GM12864 (cell line): ENCODE measurements at places on chromosomes 7 and 10.

DNA sequence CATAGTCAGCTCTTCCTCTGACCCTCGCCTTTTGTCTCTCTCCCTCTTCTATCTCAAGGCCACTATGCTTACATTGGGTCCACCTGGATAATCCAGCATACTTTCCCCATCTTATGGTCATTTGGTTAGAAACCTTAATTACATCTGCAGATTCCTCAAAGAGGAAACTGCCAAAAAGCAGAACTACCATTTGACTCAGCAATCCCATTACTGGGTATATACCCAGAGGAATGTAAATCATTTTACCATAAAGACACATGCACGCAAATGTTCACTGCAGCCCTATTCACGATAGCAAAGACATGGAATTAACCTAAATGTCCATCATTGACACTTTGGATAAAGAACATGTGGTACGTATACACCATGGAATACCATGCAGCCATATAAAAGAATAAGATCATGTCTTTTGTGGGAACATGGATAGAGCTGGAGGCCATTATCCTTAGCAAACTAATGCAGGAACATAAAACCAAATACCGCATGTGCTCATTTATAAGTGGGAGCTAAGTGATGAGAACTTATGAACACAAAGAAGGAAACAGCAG lies 114.8 kb upstream of the NPY start:
- DNase-seq: no peak

DNA sequence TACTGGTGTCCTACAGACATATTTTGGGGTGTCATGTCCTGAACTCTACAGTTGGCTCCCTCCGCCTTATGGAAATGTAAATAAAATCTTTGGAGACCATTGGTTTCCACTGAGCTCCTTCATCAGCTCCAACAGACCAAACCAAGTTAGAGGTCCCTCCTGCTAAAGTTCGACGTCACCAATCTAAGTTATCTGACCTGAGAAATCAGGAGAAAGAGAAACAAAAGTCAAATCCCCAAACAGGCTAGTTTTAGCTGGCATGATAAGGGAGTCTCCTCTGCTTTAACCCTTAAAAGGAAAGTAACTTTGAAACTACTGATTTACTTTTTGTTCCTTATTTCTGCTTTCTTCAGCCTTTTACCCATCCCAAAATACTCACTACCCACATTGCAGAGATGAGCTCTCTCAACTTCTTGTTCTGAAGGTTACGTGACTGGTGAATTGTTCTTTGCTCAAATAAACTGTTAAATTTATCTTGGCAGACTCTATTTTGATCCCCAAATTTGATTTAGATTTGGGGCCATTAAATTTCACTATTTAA lies 39.9 kb downstream of the AVL9 start:
- no peak for DNase-seq

GRCh38 chr10:33031171-33031570 lies 73.1 kb upstream of the ITGB1 start:
- DNase-seq: no peak

- DNase-seq: no peak
Observed at GRCh38 chr7:149422914-149423301, 38.0 kb downstream of the ZNF777 start.

GRCh38 chr10:60808036-60808435 lies 29.8 kb downstream of the CDK1 start:
- no peak for DNase-seq

DNA sequence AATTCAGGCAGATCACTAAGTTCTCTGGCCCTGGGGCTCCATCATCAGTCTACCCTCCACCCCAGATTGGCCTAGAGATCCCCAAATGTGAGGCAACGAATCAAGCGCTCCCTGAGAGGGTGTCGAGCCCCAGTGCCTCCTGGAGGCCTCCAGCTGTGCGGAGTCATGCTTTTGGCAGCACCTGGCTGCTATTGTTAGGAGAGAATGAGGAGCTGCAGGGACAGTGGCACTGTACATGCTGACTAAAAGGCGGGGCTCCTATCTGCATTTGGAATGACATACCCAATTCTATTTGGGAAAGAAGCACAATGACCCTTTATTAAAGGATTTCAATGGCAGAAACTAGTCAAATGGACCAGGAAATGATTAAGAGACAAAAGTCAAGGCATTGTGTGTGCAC lies 161.8 kb downstream of the DPY19L1 start:
- DNase-seq: no peak

- no peak for DNase-seq
Observed at GRCh38 chr10:98272245-98272644, 4.3 kb upstream of the LOXL4 start.

- DNase-seq: no peak
Observed at GRCh38 chr10:114723991-114724715, 66.1 kb upstream of the ABLIM1 start.

DNA sequence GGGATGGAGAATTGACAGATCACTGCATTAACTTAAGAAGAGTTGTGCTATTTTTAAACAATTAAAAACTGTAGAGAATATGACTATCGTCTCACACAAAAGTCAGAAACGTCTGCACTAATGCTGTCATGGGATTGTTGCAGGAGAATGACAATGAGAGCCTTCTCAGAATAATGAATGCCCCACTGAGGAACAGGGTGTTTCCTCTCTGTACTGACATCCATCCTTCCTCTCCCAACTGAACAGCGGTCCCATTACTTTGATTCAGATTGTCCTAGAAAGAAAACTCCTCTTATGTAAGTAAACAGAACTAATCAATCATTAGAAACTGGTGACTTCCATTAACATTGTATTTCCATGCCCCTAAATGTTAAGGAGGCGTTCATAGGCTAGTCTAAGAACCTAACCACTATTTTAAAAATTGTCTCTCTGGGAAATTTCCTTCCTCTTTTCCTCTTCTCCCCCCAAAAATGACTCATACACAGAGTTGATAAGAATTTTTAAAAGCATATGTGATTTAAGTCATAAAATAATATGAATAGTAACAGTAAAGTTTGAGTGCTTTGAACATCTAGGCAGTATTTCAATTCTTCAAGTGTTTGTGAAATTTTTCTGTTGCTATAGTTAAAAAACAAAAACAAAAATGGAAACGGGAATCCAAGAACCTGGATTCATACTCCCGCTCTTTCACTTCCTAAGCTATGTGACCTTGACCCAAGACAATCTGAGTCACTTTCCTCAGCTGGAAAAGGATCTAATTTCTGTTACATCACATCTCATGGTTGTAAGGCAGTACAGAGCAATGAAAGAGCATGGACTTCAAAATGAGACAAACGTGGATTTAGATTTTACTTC lies 12.7 kb upstream of the MACC1 start:
- no peak for DNase-seq

GRCh38 chr7:96349572-96349971 lies 27.7 kb upstream of the SLC25A13 start:
- no peak for DNase-seq

- DNase-seq: no peak
Observed at GRCh38 chr10:110150046-110150445, 57.4 kb upstream of the MXI1 start.

- no peak for DNase-seq
Observed at GRCh38 chr7:106936236-106936635, 71.2 kb downstream of the PIK3CG start.

GRCh38 chr10:58081353-58081752 lies 186.3 kb downstream of the IPMK start:
- no peak for DNase-seq

- no peak for DNase-seq
Observed at GRCh38 chr7:55258631-55259030, 106.5 kb upstream of the LANCL2 start.

DNA sequence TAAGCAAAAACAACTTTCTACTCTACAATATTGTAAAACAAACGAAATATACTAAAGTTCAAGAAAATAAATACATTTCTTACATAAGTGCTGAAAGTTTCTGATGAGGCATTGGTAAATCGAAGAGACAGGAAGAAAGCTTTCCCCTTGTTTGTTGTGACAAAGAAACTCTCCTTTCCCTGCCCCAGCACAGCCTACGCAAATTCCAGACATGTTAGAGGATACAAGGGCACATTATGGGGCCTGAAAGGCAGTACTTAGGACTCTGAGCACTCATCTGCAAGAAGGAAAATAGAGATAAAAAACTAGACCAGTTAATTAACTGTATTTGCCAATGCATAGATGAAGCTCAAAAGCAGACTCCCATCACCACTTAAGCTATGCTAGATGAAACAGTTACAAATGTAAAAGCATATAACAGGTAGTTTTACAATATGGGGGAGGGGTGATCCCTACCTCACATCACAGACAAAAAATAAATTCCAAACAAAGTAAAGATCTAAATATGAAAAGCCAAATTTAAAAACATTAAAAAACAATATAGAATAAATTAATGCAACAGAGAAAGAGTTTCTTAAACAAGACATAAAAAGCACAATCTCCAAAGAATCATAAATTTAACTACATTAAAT lies 21.8 kb downstream of the ARHGAP19 start:
- no peak for DNase-seq

DNA sequence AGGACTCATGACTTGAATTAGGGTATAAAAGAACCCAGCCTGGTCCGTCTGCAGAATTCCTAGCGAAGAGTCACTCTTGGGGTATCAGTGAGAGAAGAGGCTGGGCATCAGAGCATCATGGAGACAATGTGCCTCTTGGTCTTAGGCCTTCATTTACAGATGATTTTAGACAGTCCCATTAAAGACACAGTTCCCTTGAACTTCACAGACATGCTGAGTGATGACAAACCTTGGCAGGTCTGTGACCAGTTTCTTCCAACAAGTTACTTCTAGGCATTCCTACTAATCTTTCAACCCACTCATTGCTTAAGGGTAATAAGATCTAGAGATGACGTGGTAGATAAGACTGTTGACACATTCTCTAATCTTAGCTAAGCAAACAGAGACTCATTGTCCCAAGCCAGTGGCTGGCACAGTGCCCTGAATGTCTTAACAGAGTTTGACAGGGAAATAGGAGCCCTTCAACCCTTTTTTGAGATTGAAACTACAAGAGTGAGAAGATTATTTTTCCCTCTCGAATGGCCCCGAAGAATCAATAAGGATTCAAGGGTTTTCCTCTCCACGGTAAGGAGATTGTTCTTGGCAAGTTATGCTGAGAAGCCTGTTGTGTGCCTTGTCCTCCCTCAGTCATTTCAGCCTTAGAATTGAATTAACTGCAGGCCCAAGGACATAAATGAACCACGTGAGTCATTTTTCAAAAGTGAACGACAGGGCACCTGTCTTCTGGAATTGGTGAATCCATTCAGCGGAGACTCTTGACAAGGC lies 281.1 kb downstream of the CCDC3 start:
- DNase-seq: no peak

DNA sequence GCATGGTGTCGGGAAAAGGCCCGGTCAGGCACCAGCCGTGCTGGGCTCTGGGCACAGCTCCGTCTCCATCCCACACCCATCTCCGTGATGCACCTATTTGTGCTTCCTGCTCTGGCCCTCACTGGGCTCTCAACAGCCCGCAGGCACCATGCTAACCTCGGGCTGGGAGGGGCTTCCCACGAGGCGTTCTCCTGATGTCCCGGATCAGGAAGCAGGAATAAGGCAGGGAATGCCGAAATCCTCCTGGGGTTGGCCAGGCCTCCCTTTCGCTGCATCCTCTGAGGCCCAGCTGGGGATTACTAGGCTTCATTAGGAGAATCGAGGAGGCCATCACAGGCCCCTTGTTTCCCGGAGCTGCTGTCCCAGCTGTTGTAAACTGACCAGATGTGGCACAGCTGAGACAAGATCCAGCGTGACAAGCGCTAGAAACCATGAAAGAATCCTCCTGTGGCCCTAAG lies 72.0 kb downstream of the FAM53B start:
- no peak for DNase-seq

GRCh38 chr10:106957823-106958588 lies 206.5 kb downstream of the SORCS1 start:
- DNase-seq: no peak

DNA sequence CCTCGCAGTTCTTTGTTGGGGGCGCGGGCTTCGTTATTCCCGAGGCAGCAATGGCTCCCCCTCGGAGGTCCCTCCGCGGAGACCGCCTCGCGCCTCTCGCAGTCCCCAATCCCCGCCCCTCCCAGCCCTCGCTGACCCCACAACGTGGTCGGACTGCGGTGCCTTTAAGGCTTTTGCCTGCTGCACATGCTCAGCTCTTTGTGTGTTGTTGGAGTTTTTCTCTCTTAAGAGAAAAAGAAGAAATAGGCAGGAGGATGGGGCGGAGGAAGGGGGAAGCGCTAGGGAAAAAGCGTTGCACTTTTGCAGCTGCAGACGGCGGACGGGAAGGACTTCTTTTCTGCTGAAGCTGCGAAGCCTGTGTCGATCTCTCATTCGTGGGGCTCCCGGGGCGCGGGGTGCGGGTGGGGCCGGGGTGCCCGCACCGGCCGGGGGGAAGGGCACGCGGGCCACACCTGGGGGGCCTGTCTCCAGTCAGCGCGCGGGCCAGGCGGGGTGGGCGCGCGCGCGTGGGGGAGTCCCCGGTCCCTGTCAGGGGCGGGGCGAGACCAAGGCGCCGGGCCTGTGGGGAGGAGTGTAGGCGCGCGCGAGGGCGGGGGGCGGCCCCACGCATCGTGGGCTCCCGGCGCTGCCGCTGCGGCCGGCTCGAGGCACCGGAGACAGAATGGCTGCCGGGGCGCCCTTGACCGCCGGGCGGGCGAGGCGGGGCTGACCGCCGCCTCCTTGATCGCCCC lies 445 bp upstream of the ATRNL1 start:
- DNase-seq: no peak

GRCh38 chr7:29337546-29338116 lies 143.1 kb downstream of the CHN2 start:
- DNase-seq: no peak

- DNase-seq: no peak
Observed at GRCh38 chr10:59991117-59991516, 84.8 kb upstream of the CCDC6 start.

DNA sequence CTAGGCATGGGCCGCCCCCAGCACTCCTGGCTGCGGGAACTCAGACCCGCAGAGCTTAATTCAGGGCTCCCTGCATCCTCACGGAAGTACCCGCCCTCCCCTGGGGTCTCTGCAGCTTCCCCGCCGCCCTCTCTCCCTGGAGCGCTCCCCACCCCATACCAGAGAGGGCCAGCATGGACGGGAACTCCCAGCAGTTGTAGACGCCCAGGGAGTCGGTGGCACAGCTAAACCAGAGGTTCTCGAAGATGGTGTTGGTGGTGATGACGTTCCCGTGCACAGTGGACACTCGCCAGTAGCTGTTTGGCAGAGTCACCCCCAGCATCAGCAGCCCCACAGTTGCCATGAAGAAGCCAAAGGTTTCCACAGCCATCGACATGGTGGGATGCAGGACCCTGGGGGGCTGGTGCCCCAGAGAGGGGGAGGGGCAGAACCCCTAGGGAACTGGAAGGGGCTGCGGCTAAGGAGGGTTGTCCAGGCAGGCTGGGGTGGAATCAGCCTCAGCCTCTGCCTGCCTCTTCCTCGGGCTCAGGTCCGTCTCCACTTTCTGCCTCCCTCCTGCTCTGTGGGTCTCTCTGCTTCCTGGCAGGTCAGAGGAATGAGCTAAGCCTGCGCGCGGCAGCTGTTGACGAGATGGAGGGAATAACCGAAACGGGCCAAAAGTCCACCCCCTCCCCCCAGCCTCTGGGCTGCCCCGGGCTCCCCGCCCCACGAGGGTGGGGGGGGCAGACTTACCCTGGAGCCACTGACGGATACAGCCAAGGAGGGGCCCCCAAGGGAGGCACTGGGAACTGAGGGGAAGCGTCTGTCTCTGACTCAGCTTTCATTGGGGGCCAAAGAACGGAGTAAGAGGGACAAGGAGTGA lies at the start of gene CLDN15:
CLDN15 (minus strand) TSS at position 597 of the 862 bp plus-strand sequence; CDS start at position 376, 221 bp downstream.
- no peak for DNase-seq

- no peak for DNase-seq
Observed at GRCh38 chr10:8588135-8588534, 533.6 kb downstream of the GATA3 start.
